ENCODE measurements at places on chromosomes 5 and 9. TPM values are rescaled to one million over a fixed set of nuclear protein-coding genes. Genes with fewer than 3 reads are reported as not detected.

DNA sequence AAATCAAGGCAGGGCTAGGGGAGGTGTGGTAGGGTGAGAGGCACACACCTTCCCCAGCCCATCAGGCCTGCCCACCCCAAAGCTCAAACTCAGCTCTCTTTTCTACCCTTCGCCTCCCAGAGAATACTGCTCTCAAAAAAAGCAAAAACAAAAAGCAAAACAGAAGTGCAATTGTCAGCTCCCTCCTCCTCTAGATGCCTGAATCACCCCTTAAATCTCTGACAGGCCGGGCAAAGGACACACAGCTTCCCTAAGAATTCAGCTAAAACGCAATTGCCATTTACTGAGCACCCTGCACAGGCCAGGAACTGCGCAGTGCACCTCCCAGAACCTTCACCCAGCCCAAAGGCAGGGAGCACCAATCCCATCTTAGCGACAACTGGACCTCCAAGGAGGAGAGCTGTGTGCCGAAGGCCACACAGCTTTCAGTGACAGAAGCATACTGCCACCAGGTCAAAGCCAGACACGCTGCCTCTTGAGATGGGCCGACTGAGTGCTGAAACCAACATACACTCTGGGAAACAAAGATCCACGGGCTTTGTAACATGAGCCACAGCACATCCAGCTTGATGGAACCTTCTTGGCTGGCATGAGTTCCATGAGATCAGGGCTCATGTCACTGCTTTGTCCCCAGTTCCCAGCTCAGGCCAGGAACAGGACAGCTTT, 53.4 kb upstream of the STXBP1 start:
- peak; percentile 49 for DNase-seq

GRCh38 chr9:99158629-99159028, 53.7 kb downstream of the TGFBR1 start:
- no peak for DNase-seq

DNA sequence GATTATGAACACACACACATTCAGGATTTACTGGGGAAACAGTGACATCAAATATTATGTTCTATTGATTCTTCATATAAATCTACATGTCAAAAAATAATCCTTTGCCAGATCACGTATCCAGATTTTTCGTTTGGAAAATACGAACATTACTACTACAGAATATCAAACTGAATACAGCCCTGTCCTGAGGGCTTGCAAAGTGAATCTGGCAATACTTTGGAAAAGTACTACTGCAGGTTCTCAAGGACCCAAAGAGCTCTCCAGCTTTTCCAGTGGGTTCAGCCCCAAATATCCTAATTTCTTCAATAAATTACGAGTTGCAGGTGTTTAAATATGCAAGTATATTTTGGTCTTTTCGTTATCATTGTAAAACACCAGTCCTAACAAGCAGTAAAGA, 411 bp upstream of the NDUFS4 start:
- DNase-seq, result no peak

DNA sequence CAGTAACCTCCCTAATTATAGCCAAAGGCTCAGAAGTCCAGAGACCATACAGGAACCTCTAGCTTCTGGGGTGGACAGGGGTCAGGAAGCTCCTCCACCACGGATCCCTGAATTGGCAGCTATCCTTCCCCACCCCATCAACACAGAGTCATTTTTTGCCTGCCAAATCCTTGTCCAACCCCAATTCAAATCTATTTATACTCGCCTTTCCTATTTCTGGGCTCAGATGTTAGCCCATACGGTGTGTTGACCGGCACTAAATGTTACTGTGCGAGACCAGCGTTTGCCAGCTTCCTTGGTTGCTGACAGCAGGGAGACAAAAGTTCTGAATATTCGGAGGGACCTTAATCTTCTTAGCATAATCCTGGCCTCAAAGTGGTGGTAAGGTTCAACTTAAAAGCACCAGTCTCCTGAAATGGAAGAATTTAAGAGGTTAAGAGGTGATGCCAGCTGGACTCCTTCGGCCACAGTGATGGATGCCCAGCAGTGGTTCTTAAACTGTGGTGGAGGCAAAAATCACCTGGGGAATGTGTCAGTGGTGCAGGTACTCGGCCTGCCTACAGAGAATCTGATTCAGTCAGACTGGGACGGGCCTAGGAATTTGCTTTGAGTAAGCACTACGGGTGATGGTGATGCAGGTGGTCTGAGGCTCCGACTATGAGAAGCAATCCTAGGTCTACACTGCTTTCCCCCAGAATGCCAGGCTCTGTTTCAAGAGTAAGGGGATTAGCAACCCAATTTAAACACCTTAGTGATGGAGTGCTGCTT, 204.8 kb upstream of the MEF2C start:
- DNase-seq, result no peak

DNA sequence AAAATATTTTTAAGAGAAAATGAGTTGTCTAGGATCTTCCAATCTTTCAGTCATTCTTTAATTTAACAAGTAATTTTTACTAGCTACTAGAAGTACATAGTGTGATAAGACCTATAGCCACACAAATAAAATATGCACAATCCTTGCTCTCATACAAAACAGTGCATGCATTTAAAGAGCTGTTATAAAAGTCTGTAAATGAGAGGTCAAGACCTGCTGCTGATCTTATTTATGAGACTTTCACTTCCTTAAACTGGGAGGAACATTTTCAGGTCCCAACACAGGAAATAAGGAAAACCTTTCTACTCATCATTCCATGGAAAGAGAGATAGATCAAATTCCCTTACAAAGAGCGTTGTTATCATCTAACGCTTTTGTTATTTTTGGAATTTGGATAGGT, 54.2 kb upstream of the PAM start:
- no peak for DNase-seq

Gene GABBR2
- total RNA-seq, result 3.6 TPM

DNA sequence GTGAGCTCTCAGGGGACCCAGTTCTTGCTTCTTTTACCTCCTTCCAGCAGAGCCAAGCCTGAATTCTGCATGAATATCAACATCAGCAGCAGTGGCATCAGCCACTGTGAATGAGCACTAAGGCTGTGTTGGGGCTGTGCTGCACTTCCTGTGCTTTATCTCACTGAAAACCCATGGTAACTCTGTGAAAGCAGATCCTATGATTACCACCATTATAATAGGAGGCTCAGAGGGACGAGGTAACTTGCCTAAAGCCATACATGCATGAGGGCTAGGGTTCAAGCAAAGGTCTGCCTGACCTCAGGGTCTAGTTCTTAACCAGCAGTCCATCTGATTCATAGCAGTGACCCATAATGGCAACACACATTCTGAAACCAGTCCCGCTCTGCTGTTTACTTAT, 60.5 kb upstream of the RAPGEF1 start:
- DNase-seq, result no peak

DNA sequence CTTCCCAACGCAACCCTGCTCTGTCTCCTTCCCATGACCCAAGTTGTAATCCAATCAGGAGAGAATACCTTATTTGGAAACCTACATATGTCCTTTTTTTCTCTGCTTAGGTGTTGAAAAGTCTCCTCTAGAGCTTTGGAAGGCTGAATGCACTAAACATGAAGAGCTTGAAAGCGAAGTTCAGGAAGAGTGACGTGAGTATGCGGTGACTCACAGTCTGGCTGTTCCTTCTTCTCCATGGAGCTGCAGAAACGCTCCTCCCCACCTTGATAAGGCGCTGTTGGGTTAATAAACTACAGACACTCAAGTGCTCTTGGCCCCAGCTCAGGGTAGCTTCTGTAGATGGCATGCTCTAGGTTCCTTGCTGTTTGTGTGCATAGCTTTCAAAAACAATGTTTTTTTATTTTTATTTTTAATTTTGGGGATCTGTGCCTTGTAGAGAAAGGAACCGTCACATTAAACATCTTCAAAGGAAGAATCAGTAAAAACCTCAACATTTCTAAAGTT, 30.7 kb downstream of the RAI14 start:
- DNase-seq, result peak; percentile 88

- DNase-seq, result no peak
These were observed 57.7 kb upstream of the FRRS1L start for GRCh38 chr9:109224751-109225150.

Gene FAM221B
- total RNA-seq, result not detected

- DNase-seq, result no peak
These were observed 218.0 kb downstream of the DCP2 start for GRCh38 chr5:113194591-113194990.

GRCh38 chr5:94802450-94802849, 184.0 kb downstream of the SLF1 start:
- no peak for DNase-seq

Gene ADGRV1
- total RNA-seq, result not detected

DNA sequence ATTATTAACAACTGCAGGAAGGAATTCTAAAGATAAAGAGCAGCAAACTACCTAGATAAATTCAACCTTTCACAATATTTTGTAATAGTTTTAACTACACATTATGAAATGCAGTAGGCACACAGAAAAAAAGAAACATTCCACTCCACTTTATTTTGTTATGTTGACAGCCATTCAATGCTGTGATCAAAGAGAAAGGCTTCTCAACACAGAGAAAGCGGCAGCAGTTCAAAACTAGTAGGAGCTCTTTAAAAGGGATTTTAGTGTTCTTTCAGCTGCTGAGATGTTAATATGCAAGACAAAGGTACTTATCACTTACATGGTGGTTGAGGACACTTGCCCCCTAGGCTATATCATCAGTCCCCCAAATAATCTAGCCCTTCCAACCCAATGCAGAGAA, 11.6 kb downstream of the CEMIP2 start:
- no peak for DNase-seq

DNA sequence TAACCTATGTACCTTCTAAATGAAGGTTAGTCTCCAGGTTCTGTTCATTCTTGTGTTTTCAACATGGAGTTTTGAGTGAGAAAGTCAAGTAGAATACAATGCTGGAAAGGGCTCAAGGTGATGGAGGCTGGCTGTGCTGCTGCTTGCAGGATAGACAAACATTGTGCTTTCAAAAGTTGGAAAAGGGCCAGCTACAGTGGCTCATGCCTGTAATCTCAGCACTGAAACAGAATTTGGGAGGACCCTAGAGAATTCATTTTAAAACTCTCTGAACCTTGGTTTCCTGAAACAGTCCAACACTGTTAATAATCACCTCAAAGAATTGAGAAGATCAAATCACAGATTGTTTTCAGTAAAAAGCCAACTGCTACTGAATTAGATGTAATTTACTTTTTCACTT, 15.4 kb upstream of the IARS1 start:
- no peak for DNase-seq

Gene OR1N1
- not detected for total RNA-seq

DNA sequence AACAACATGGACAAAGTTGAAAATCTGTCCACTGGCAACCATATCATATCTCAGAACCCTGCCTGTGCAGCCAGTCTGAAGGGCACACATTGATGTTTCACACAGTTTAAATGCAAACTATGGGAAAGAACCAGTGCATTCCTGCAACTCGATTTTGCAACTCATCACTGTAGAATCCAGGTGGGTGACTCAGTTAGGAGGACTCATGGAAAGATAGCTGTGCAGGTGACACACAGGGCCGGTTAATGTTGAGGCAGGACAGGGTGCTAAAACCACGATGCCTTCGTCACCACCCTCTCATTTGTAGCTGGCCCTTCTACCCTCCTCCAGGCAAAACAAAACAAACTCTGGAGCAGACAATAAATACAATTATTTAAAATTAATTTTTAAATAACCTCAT, 62.8 kb downstream of the TLE1 start:
- DNase-seq, result peak; percentile 46

DNA sequence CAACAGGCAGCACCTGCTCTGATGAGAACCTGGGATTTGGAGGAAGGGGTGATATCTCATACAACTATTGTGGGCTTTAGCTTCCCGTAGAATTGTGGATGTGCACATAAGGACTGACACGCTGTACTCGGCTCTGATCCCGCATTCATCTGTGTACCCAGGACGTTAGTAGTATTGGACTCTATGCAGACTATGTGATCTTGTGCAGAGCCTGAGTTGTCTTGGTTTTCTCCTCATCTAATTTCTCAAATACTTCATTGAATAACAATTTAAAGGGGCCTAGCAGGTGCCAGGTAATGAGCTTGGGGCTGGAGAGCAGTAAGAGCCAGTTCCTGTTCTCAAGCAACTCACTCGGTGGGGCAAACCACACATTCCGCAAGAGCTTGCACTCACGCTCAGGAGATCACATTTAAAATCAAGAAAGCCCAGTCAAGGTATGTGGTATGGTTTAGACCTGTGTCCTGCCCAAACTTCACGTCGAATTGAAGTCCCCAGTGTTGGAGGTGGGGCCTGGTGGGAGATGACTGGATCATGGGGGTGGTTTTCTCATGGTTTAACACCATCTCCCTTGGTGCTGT, 14.8 kb downstream of the C5orf15 start:
- no peak for DNase-seq

DNA sequence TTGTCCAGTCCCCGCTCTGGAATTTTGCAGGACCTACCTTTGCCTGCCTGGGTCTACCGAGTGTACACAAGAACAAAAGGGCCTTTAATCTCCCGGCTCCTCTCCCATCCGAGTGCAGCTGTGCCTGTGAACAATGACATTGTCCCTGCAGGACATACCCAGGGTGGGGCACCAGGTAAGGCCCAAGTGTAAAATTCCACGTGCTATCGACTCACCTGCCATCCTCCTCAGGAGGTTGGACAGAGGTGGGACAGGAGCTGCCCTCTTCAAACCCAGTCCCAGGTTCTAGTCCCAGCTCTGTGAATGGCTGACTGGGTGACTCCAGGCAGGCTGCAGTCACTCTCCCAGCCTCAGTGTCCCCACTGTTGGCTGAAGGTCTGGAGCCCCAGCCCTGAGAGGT, 159.6 kb upstream of the ALDH1B1 start:
- no peak for DNase-seq

DNA sequence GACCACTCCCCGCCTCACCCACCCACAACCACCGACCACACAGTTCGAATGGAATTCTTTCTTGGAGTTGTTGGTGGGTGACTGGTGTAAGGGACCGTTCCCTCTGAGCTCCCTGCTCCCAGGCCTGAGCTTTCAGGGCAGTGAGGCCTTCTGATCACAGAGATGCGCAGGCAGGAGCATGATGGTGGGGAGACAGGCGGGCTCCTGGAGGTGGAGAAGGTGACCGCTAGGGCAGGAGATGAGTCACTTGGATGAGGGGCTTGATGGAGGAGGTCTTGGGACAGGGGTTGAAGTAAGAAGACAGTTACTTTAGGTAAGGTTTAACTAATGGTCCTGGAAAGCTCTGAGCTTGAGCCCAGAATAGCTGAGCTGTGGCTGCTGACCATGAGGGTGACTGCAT, 88.5 kb downstream of the HSPA4 start:
- no peak for DNase-seq

Gene LCN9
- total RNA-seq, result not detected

All from HFFc6 (cell line).